Foreskin keratinocyte (primary cell): ENCODE measurements at places on chromosomes 4 and X. TPM values are rescaled to one million over a fixed set of nuclear protein-coding genes. Genes with fewer than 3 reads are reported as not detected.

Gene PHKA1
- 3.1 and 3.7 TPM in 2 replicates for polyA plus RNA-seq

Gene CYBB
- not detected in 2 replicates for polyA plus RNA-seq

Gene CFAP97
- 4.8 and 6.2 TPM in 2 replicates for polyA plus RNA-seq

DNA sequence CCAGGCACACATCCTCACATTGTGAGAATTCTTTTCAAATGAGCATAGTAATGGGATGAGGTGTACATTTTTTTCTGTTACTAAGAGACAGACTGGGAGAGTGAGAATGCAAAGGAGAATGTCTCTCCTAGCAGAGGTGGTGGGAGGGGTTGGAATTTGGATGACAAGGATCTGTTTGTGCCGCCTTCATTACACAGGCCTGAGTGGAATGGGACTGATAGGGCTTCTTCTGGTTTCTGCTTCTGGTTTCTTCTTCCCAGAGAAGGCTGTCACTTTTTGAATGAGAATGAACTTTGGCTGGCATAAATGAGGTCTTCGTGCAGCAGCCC lies 55.4 kb downstream of the C4orf51 start:
- peak; percentile 99 for DNase-seq

DNA sequence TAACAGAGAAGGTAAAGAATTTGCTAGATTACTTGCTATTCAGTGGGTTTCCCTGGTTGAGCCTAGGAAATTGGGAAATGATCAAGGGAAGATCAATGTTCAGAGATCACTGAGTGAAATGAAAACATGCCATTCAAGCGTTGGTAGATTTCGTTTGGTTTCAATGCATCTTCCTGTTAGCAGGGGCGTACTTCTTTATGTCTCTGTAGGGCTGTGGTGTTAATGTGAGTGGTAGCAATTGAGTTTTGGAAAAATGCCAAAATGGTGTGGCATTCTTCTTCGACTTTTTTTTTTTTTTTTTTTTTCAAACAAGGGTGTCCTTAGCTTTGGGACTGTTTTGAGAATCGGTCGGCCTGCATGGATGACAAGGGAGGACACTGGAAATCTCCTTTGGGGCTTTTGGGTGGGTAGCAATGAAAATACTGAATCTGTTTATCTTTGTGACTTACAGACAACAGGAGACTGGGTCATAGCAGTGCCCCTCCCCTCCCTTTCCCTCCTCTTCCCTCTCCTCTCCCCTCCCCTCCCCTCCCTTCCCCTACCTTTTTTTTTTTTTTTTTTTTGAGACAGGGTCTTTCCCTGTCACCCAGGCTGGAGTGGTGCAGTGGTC lies 50.4 kb downstream of the SPRY1 start:
- DNase-seq: no peak

DNA sequence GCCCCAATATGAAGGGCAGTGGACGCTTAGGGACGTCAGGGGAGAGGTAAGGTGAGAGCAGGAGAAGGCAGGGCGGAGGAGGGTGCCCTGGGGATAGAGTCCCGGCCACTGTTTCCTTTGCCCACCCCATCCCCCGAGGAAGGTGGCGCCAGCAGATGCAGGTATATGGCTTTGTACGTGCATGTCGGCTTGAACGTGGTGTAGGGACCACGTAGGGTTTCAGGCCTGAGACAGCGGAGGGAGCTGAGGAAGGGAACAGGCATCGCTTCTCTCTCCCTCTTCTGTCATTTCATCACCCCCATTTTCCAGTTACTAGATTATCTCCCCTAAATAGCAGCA lies 97.9 kb downstream of the PHKA2 start:
- DNase-seq: no peak

GRCh38 chrX:139903210-139903609 lies 29.6 kb downstream of the ATP11C start:
- DNase-seq: no peak

GRCh38 chrX:11899091-11899490 lies 141.1 kb downstream of the MSL3 start:
- peak; percentile 78 for DNase-seq

GRCh38 chrX:131067216-131067615 lies 9.1 kb downstream of the ARHGAP36 start:
- DNase-seq: no peak
